ENCODE measurements at places on chromosomes 3 and 15.
A peak's percentile ranks its signal among the peaks of the same experiment; 100 is the strongest.

DNA sequence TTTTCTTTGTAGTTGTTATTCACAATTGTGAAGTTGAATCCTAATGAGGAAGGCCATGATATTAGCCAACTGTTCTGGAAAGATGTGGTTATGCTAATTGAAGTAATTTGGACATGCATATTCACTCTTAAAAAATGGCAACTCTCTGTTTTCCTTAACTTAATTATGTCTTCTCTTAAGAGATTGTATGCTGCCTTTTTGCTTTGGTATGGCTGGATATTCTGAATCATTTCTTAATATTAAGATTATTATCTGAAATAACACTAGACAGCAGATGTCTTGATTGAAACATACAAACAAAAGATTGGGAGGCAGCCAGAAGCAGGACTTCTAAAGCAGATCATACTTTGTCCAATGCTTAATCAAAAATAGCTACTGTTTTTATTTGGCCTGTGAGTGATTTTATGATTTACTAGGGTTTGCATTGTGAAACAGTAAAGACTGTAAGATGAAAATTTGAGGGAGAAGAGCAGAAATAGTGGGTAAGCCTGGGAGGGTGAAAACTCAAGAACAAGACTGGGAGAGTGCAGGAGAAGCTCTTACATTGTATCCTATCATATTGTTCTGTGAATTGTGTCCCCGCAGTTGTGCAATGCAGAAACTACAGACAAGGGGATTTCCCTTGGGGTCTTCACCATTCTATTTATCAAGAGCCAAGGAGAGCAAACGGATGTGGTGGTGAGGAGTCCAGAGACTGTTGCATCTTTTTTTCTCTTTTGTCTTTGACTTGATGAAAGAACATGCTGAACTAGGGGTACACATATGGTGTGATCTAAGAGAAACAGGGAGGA, 554.8 kb downstream of the TUSC7 start:
- no peak for DNase-seq

- DNase-seq = peak; percentile 60
Measured at GRCh38 chr3:99875581-99875928, 57.9 kb downstream of the CMSS1 start.

GRCh38 chr15:60358935-60359682, 38.7 kb downstream of the ANXA2 start:
- no peak for DNase-seq

DNA sequence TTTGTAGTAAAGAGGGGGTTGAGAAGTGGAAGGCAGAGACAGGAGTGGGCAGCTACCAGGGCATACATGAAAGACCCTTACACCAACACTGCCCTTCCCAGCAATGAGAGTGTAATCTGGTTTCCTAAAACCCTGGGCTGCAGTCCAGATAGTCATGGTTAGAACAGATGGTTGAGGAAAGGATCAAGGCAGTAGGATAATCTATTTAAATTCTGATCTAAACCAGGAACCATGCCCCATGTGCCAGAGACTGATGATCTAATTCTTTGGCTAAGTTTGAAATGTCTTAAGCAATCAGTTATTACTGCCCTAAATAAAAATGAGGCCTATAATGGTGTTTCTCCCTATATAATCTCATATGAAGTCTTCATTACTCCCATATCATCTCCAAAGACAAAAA, 59.6 kb downstream of the PRTG start:
- no peak for DNase-seq

DNA sequence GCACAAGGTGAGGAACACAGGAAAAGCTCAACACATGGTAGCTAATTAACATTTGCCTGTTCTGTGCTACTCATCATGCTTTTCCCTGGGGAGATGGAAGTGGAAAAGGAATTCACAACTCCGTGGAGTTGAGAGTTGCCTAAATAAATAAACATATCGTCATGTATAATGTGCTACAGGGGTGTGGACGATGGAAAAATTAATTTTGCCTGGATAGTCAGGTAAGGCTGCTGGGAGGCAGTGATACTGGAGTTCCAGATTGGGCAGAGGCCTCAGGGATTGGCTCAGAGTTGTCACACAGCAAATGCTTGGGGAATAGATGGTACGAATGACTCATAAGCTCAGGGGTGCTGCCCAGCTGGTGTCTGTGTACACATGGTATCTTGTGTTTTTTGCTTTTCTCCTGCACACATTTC, 3.1 kb upstream of the ABHD6 start:
- peak; percentile 14 for DNase-seq

GRCh38 chr3:49523756-49524747, 30.2 kb upstream of the BSN start:
- no peak for DNase-seq

GRCh38 chr3:24420224-24420623, 74.4 kb downstream of the THRB start:
- DNase-seq = no peak

DNA sequence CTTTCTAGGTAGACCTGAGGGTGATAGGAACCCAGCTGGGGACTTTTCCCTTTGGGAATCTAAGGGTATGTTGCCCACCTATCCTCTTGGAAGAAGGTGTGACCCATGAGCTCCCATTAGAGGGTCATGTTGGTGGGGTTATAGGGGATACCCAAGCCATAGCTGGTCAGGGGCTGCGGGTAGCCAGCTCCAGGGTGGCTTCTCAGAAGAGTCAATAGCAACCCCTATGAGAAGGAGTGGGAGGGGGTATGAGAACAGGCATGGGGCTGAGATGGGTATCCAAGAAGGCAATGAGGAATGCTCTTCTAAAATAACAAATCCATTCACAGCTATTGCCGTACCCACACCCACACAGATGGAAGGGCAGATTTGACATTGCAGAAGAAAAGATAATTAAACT, 217.8 kb downstream of the UACA start:
- DNase-seq = no peak

DNA sequence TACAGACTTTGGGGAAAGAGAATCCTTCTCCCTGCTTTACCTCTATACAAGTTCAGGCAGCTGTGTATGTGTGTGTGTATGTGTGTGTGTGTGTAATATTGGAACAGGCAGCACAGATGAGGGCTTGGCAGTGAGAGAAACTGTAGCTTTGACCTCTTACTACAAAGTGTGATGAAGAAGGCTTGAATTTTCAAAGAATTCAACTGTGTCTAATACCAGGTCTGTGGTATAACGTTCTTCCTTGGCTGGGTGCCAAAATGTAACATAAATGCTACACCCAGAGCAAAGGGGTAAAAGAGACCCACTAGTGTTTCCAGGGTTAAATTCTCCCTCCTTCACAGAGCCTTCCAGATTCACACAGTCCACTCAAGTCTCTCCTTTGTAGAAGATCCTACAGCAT, 51.1 kb downstream of the CHST2 start:
- DNase-seq = peak; percentile 44

GRCh38 chr3:177249203-177249602, 51.9 kb upstream of the TBL1XR1 start:
- DNase-seq = no peak

DNA sequence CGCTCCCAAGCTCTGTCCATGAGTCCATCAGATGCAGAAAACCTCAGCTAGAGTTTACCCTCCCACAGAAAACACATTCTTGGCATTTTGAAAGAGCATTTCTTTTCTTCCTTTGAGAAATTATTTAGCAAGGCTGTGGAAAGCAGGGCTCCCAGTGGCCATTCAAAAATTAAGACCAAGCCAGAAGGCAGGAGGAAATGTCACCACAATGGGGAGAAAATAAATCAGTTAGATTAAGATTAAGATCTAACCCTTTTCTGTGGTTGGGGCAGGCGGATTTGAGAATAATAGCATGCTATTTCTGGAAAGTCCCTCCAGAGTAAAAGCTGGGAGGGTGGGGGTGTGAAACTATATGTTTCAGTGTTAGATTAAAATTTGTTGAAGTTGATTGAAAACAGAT, 20.2 kb downstream of the LRIG1 start:
- DNase-seq = no peak

DNA sequence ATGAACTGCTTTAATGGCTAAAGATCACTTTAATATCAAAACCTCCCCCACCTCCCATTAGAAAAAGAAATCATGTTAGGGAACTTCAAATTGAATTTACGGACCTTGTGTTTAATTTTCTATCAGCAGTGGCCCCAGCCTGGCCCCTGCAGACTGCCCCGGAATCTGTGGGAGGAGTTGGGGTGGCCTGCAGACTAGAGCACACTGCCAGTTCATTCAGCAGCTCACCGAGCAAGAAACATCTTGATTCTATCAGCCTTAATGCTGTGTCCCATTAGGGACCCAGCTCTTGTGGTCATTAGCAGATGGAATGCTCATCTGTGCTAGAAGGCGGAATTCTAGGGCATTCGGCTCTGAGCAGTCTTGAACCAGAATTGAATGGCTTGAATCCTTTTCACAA, 54.2 kb downstream of the FLNB start:
- DNase-seq = no peak

DNA sequence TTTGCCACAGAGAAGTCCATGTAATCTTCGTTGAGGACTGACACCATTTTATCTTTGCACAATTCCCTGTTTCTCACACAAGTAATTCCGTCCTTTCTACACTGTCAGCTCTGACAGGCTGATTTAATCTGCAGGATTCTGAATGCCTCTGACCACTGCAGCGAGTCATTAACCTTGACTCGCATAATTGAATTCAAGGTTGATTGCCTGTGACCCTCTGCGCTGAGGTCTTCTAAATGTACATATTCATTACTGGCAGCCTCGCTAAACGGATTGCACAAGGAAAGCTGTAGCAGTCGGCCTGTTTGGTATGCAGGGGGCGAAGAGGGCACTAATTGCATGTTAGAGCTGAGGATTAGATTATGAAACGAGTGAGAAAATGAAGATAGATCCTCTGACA, 147.8 kb downstream of the SHOX2 start:
- peak; percentile 4 for DNase-seq

GRCh38 chr3:17707813-17708543, 34.5 kb downstream of the TBC1D5 start:
- no peak for DNase-seq

GRCh38 chr15:68712886-68713285, 107.8 kb downstream of the ANP32A start:
- DNase-seq = no peak

DNA sequence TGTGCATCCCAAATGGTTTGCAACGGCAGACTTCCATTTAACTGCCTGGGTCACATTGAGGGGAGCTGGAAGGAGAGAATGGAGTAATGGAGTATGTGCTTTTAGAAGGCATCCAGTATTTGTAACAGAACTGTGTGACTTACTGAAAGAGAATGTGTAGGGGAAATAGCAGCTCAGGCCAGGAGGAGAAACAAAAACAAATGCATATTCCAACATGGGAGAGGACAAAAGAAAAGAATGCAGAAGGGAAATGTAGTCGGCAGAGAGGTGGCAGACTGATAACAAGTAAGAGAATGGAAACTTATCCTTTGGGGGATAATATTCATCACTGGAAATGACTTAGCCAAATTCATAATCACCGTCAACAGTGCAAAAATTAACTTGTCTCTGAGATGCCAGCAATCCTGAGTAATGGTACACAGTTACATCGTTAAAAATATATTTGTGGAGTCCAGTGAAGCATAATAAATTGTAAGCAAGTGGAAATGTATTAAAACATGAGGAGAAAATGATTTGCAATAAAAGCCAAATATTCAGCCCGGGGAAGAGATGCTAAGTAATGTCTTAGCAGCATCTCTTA, 294.9 kb upstream of the SGO1 start:
- no peak for DNase-seq

GRCh38 chr3:22491344-22491743, 711.8 kb upstream of the UBE2E2 start:
- no peak for DNase-seq

DNA sequence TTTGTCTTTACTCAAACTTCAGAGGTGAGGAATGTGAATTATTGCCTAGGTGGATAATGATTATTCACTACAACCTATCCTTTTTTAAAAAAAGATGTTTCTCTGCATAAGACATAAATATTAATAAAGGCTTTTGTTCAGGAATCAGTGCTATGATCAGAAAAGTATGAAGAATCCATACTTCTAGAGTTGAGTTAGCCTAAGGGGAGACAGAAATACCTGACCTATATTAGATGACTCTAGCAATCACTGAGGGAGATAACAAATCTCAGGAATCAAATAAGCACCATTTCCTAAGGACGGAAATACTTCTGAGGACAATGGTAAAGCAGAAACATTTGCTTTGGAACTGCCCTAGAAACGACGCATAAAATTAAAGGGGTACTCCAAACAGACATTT, 763.8 kb downstream of the GBE1 start:
- no peak for DNase-seq

- no peak for DNase-seq
Measured at GRCh38 chr3:172856795-172857742, 106.5 kb downstream of the ECT2 start.

DNA sequence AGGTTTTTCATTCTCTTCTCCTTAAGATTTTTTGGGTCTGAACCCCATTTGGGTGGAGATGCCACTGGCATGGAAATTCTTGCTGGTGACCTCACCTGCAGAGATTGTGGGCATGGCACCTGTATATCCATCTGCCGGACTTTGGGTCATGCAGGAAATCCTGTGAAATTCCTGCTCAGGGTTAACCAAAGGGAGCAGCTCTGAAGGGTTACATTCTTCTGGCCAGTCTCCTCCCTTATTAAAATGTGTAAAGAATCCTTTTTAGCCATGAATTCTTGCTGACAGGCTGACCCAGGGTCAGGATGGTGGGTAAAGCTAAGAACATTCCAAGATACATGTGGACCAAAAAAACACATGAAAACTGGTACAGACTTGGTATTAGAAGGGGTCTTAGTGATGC, 27.4 kb downstream of the ARHGEF26 start:
- DNase-seq = no peak

GRCh38 chr15:78716651-78717050, 75.6 kb upstream of the CHRNB4 start:
- no peak for DNase-seq

- DNase-seq = no peak
Measured at GRCh38 chr3:35223632-35224394, 415.5 kb upstream of the ARPP21 start.

DNA sequence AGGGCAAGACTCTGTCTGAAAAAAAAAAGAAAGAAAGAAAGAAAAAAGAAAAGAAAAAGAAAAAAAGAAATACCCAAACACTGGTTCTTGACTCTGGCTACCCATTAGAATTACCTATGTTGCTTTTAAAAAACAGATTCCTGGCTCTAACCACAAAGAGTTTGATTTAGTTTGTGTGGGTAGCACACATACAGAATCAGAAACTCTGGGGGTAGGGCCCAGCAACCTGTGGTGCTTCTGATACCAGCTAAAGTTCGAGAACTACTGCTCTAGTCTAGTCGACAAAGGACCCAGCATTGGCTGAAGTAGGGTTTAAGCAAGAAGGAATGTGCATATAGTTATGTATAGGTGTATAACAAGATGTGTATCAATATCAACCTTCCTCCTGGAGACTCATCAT, 392.7 kb downstream of the EFHB start:
- no peak for DNase-seq

GRCh38 chr15:75063889-75064288, 40.5 kb downstream of the PPCDC start:
- DNase-seq = no peak

DNA sequence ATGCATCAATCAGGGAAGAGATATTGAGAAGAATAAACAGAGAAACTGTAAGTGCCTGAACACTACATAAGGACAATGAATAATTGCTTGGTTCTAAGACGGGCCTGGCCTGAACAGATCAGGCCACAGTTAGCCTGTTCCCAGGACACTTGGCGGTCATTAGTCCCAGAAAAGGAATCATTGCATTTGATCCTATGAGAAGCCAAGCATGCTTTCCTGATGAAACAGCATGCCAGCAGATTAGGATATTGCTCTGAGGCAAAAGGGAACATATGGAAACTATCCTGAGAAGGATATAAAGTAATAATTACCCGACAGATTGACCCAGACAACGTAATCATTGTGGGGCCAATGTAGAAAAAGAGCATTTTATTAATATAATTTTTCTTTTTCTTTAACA, 51.9 kb downstream of the STRIT1 start:
- no peak for DNase-seq

GRCh38 chr3:5531741-5532290, 344.3 kb downstream of the EDEM1 start:
- no peak for DNase-seq

Data from NB4 (cell line).